Activated CD4-positive, alpha-beta T cell treated with anti-CD3 and anti-CD28 coated beads, Interleukin-2, amount 10 ng/mL, durations not matched to agents 24 days and 14 days (primary cell): ENCODE measurements at places on chromosomes 16 and 17. TPM values are rescaled to one million over a fixed set of nuclear protein-coding genes. Genes with fewer than 3 reads are reported as not detected.

DNA sequence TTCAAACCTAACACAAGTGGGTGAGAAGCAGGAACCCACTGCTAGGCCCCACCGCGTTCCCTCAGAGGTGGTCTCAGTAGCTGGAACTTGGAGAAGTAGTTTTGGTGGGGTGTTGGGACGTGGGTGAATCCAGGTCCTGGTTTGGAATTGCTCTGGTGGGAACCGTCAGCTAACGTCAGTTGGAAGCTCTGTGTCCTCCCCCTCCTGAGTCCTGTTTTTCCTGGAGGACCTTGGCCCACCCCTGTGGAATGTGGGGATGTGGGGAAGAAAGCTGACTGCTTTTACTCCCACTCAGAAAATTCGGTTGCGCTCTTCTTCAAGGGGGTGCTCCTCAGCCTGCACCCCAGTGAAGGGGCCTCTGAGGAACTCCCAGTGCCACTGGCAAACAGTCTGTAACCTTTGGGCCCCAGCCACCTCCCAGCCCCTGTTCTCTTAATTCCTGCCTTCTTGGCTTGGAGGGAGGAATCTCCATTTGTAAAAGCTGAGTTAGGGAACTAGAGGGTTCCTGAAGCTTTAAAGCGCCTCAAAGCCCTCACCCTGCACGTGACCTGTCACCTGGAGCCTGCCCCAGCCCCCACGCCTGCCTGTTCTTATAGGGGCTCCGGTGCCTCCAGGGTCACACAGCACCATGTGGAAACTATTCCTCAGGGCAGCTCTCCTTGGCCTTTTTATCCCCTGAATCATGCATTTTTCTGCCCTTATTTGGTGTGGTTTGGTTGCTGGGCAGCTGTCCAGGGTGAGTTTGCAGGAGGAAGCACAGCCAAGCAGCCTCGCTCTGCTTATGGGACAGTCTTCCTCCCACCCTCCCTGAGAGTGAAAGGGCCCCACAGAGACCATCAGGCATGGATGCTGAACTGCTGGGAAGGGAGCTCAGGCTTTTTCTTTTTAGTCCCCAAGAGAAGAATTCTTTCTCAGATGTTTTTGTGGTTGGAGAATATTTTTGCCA lies 16.2 kb upstream of the NAGLU start:
- no peak for DNase-seq

DNA sequence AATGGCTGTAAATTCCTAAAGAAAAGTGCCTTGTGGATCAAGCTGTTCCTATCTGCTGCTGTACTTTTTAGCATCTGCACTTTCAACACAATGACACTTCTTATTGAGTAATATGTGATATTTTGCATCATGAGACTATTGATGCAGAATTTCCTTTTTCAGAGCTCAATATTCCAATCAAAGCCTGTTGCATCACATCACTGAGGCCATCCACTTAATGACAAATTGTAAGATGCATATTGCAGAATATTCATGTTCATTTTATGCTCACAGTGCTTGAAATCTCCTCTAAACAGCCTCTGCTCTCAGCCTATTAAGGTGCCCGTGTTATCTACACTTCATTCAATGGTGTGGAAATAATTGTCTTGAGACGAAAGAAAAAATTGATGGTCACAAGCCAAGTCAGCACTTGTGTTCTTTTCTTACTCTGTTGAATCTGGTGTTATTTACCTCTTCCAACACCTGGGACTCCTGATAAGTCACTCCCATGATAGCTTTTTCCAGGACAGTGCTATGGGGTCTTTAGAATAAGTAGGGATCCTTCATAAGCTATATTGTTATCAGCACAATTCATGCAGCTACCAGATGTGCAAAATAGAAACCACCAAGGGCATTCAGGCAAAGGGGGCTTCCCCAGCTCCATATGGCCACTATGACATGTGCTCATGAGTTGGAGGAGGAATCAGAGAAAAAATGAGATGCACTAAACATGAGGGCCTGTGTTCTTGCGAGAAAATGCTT lies 9.3 kb upstream of the SKAP1 start:
- DNase-seq = peak; percentile 76

GRCh38 chr17:36928471-36929345 lies 8.6 kb upstream of the LHX1 start:
- no peak for DNase-seq

- no peak for DNase-seq
These were observed 62.7 kb downstream of the HLF start for GRCh38 chr17:55327225-55328088.

DNA sequence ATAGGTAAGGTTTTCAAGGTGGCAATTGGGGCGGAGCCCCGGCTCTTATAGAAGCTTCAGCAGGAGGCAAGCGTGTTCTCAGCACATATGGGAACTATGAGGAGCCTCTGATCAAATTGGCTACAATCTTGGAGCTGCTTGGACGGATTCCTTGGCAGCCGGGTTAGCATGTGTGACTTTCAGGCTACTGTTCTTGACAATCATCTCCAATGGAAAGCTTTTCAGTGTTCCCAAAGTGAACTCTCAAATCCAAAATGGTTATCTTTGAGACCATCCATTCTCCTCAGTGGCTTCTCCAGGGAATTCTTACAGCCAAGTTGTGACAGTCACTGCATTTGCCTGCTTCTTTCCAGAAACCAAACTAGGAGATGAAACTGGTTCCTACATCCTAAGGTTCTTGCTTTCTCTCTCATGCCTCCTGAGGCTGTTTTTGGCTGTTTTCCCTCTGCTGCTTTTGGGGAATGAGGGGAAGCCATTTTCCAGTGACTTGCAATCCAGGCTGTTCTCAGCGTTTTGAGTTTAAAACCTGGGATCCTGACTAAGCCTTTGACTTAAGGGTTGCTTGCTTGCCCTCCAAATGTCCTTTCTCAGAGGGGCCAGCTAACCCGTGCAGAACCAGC lies 10.9 kb downstream of the HAS3 start:
- no peak for DNase-seq

DNA sequence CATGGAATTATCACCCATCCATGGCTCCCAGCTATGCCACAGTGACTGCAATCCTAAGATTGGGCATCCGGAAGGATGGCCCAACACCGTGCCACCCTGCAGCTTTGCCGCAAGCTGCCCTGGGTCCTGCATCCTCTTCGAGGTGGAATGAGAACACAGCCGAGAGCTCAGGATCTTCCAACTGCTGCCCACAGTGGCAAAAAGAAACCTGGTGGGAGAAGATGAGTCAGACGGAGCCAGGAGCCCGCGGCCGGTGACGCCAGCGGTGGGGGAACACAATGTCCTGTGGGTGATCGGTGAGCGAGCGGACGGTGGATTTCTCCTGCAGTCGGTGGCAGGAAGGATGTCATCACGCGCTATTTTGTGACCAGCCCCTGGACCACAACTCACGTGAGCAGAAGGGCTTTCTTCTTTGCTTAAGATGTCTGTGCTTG lies 20.1 kb downstream of the CD7 start:
- DNase-seq = peak; percentile 96

DNA sequence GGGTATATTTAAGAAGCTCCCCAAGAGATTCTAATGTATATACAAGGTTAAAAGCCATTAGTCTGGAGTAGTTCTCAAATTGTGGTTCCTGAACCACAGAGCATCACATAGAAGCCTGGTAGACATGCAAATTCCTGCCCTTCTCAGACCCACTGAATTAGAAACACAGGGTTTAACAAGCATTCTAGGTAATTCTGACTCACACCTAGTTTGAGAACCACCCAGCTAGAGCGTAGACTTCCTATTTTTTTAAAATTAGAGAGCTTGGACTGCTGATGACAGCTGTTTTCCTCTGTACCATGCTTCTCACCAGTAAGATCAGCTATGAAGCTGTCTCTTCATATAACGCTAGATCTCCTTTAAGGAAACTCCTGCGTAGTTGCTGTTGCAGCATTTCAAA lies 50.6 kb downstream of the HS3ST3B1 start:
- DNase-seq = no peak

GRCh38 chr16:59881376-59881775 lies 1147.3 kb upstream of the GOT2 start:
- DNase-seq = no peak

GRCh38 chr16:65672960-65673359 lies 551.1 kb upstream of the CDH11 start:
- DNase-seq = no peak

DNA sequence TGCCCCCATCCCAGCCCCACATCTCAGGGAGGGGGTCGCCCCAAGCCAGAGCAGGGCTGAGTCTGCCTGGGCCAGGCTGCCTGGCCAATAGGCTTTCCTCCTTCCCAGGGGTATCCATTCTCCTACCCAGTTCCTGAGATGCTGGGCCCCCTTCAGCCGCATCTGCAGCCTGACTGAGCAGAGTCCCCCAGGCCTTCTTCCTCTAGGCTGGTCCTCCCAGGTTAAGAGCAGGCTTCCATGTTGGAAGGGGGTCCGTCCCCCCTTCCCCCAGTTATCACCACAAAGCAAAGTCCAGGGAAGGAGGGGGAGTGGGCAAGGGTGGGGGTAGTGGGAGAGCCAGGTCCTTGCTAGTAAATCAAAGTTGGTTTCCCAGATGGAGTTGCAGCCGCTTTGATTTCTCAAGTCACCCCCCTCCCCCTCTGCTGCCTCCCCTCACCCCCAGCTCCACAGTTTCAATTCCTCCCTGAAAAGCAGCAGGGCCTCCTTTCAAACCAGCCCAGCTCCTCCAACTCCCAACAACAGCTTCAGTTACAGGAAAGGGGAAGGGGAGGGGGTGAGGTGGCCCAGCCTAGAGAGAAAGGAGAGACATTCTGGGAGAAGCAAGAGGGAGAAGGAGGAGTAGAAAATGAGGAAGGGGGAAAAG lies 9.5 kb upstream of the FZD2 start:
- DNase-seq = no peak

DNA sequence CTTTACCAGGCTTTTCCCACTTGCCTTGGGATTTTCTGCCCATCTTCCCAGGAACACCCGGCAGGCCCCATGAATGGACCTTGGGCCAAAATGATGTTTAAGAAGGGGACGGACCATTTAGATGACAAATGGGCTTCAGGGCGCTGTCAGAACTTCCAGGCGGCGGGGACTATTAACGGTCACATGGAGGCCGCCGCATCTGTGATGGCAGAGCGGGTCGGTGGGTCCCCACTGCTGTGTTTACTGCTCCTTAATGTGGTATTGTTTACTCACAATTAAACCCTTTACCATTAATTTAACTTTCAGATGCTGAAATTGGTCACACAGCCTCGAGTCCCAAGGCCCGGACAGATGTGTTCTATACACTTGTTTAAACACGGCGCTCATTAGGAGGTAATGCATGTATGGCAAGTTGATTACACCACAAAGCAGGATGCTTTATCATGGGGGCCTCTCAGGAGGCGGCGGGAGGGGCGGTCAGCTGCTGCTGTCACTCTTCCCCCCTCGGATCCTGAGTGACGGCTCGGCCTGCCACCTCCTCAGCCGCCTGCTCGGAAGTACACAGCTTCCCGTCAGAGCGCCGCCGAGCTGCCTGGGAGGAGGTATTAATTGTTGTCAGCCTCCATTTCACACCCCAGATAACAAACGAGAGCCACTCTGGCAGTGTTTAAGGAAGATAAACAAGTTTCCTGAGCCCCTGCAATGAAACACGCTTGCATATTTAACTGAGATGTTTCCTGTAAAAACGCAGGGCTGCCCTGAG lies 83.9 kb upstream of the IRX3 start:
- DNase-seq = no peak

DNA sequence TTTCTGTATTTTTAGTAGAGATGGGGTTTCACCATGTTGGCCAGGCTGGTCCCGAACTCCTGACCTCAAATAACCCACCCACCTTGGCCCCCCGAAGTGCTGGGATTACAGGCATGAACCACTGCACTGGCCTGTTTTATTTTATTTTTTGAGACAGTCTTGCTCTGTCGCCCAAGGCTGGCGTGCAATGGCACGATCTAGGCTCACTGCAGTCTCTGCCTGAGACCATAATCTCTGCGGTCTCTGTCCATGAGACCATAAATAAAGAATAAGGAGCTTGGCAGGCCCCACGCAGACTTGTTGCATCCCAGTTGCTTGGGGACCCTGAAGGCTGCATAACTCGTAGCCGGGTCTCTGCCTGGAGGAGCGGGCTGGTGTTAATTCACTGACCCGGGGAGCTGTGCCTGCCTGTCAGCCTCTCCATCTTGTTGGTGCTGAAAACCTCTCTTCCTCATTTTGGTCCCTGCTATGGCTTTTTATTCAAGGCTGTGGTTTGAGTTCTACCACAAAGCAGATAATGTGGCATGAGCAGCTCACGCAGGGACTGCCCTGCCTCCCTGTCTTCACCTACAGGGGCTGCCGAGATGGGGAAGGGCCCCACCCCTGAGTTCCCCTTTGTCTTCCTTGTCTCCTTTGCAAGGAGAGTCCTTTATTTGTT lies 82.1 kb downstream of the MSI2 start:
- DNase-seq = no peak

DNA sequence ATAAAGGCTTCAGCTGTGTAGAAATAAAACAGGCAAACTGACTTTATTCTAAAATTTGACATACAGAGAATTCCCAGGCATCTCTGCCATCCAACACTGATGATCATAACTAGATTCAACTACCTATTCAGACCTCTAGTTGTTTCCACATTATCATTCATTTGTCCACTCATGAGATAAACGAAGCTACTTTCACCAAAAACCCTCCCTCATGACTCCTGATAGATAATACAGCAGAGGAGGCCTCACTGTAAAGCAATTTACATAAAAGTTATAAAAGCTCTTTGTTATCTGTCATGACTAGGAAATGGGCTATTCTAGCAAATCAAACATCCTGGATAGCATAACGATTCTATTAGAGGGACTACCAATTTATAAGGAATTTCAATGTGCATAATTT lies 19.6 kb upstream of the RFFL start:
- no peak for DNase-seq

DNA sequence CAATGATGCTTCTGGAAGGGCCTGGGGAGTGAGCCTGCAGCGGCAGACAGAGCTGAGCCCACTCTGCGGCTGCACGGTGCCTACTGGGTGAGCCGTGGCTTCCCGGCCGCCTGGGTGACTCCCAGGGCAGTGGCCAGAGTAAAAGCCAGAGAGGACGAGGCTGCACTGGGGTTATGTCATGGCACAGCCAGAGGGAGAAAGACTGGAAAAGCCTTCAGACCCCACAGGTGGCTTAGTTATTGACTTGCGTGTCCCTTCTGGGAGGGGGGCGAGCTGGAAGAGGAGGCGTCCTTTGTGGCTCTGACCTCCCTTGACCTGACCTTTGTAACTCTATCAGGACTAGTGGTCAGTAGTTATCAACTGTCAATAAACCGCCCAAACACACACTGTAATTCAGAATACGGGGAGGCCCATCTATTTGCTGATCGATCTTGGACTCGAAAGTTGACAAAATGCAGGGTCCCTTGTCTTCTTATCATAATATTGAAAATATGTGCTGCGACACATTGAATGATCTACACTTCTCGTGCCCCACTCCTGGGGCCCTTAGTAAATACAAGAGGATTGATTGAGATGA lies 385.9 kb upstream of the ZFHX3 start:
- no peak for DNase-seq

The TBC1D3G gene
- not detected in 2 replicates for total RNA-seq

The SP6 gene
- total RNA-seq = 0.05 TPM in 2 replicates

The C16orf92 gene
- not detected in 2 replicates for total RNA-seq

The IL4R gene
- total RNA-seq = 345 and 375 TPM in 2 replicates

The ARSG gene
- 5.6 and 7.1 TPM in 2 replicates for total RNA-seq

The PITPNM3 gene
- total RNA-seq = 0.66 and 0.77 TPM in 2 replicates

The SRP68 gene
- 169 and 170 TPM in 2 replicates for total RNA-seq

The OTOP2 gene
- total RNA-seq = not detected in 2 replicates

The MT1X gene
- 62.7 and 66.9 TPM in 2 replicates for total RNA-seq

The ALOXE3 gene
- not detected in 2 replicates for total RNA-seq

The CRHR1 gene
- total RNA-seq = not detected in 2 replicates
